ENCODE measurements at places on chromosomes 3 and 15.

GRCh38 chr15:46677491-46677890 is 1039.8 kb upstream of the SEMA6D start:
- DNase-seq = no peak

GRCh38 chr15:68389936-68390817 is 41.8 kb downstream of the ITGA11 start:
- DNase-seq = no peak

- DNase-seq = no peak
These were observed 106.9 kb downstream of the LRRN1 start for GRCh38 chr3:3906171-3906570.

- no peak for DNase-seq
These were observed 9.3 kb downstream of the OXTR start for GRCh38 chr3:8760091-8760490.

GRCh38 chr3:8147711-8148110 is 353.9 kb upstream of the LMCD1 start:
- no peak for DNase-seq

DNA sequence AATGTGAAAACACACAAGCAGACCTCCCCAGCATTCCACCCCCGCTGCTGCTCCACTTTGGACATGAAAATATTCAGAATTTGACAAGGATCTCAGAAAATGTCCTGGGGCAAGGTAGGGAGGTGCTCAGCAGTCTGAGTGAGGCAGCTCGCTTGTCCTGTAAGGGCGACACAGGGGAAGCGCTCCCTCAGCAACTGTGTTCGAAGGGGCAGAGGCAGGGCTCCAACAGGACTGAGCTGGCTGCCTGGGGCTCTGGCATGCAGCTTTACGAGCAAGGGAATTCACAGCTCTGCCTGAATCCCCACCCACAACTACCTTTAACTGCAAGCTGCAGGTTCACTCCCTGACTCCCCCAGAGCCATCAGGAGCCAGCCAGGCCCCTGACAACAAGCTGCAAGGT is 287.0 kb upstream of the LYSMD4 start:
- no peak for DNase-seq

DNA sequence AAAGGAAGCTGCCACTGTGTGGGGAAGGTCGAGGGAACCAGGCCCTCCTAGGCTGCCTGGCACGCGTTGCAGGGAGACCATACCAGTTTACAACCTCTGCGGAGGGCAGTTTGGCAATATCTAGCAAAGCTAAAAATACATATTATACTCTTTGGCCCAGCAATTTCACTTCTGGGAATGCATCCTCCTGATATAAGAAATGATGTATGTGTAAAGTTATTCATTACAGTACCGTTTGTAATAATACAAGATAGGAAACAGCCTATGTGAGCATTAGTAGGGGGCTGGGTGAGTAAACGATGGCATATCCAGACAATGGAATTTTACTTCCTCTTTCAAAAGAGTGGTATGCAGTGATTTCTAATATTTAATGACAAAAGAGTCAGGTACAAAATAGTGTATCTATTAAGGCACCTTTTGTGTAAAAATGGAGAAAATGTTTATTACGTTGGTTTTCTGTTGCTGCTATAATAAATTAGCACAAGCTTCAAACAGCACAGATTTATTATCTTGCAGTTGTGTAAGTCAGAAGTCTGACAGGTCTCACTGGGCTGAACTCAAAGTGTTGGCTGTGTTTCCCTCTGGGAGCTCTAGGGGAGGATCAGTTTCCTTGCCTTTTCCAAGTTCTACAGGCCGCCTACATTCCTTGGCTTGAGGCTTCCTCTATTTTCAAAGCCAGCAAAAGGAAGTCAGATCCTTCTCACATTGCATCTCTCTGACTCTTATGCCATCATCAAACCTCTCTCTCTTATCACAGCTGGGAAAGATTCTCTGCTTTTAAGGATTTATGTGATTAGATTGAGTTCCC is 9.0 kb downstream of the APOD start:
- no peak for DNase-seq

GRCh38 chr3:169965562-169966427 is 812 bp upstream of the SEC62 start:
- DNase-seq = no peak

DNA sequence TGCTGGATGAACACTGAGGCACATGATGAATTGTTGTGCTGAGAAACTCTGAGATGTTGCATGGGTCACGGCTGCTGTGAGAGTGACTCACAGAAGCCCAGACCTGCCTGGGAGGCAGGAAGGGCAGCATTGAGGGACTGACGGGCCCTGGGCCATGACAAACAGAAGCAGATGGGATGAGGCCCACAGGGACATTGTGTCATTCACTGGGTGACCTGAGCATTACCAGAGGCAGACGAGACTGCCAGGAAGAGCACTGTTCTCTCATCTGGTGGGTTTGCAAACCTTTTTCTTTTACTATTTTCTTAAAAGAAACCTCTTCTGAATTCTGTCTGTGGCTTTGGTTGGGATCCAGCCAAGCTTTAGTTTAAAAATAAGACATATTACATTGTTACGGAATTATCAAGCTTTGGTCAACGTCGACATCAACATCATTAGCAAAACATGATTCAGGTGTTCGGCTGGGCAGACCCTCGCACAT is 67.8 kb downstream of the BDH1 start:
- no peak for DNase-seq

DNA sequence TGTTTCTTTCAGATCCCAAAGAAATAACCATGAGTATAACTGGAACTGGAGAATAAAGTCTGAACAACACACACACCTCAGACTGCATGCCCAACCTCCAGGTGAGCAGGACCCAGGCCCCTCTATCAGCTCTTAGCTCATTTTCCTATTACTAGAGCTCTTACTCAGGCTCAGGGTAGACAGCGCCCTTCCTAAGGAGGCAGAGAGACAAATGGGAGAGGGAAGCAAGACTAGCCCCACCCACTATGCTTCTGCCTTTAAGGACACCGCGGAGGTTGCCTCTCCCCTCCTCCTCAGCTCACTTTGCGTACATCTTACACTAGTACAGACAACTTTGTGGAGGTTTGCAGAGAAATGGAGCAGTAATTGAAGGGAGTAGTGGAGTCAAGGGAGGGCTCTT is 44.0 kb upstream of the GLCE start:
- no peak for DNase-seq

DNA sequence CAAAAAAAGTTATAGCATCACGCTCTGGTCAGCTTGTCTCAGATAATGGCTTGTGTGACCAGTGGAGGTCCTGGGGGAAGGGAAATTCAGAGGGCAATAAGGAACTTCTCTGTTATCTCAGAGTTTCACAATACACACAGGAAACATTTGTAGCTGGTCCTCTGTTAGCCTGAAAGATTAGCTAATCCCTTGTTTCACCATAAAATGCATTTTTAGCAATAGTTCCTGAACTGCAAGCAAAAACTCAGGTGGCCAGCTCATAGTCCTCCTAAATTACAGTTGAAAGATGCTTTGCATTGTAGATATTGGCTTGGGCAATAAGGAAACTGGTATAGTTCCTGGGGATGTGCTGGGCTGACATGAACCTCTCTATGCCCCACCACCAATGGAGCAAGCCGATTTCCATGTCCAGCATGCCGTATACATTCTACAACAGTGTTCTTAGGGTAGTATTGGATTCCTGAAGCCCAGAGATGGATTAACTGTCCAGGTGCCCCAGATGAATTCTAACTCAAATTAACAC is 141.5 kb upstream of the TBL1XR1 start:
- DNase-seq = no peak

GRCh38 chr15:48144889-48145288 is 24.1 kb downstream of the SLC24A5 start:
- DNase-seq = no peak

GRCh38 chr15:83971992-83972391 is 263.6 kb upstream of the GOLGA6L4 start:
- no peak for DNase-seq

- peak; percentile 25 for DNase-seq
These were observed 26.1 kb downstream of the TAMM41 start for GRCh38 chr3:11820531-11821041.

DNA sequence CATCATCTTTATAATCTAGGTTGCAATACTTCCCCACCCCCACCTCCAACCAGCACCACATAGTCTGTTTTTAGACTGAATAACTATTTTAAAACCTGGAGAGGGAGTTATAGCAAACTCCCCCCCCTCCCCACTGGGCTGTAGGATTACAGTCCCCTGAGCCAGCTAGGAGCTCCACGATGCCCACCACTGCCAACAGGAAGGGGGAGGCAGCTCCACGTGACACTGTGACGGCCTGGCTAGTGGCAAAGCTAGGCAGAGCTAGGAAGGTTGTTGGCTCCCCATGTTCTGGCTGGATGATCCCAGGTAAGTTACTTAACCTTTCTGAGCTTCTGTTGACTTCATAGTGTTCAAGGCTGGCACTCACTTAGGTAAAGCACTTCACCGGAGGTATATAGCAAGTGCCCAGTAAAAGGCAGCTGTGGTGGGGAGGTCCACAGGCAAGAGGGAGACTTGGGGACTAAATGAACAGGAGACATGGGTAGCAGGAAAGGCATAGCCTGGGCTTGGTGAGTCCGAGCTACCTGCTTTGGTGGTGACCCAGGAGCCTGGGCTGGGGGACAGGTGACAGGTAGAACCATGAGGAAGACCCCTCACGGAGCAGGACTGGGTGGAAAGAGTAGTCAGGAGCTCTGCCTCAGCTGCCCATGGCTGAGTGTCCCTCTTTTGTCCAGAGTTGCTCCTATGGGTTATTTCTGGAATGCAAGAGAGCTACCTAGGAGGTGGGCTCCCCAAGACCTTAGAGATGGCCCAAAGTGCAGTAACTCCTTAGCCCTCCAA is 4.0 kb upstream of the TBC1D21 start:
- DNase-seq = no peak

GRCh38 chr3:144873066-144873465 is 901.4 kb downstream of the DIPK2A start:
- no peak for DNase-seq

GRCh38 chr3:195859061-195859845 is 47.5 kb upstream of the MUC4 start:
- DNase-seq = peak; percentile 81

- DNase-seq = no peak
These were observed 122.5 kb upstream of the SPRED1 start for GRCh38 chr15:38130205-38130567.

DNA sequence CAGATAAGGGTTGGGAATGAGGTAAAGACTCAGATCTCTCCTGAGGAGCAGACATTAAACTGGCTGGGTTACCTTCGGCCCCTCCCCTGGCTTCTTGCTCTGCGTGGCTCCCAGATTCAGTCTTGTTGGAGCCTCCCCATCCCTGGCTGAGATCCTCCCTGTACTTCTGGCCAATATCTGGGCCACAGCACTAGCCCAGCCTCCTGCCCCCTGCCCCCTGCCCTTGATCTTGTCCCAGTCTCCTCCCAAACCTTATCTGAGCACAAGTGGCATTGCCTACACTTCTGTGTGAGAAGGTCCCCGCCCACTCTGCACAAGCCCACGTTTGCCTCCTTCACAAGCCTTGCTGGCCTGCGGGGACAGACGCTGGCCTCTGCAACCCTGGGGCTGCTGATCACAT is 16.8 kb downstream of the PLA2G4F start:
- DNase-seq = no peak

- no peak for DNase-seq
These were observed 71.0 kb downstream of the FILIP1L start for GRCh38 chr3:100043271-100043670.

- no peak for DNase-seq
These were observed 70.9 kb downstream of the IMPG2 start for GRCh38 chr3:101249522-101249921.

DNA sequence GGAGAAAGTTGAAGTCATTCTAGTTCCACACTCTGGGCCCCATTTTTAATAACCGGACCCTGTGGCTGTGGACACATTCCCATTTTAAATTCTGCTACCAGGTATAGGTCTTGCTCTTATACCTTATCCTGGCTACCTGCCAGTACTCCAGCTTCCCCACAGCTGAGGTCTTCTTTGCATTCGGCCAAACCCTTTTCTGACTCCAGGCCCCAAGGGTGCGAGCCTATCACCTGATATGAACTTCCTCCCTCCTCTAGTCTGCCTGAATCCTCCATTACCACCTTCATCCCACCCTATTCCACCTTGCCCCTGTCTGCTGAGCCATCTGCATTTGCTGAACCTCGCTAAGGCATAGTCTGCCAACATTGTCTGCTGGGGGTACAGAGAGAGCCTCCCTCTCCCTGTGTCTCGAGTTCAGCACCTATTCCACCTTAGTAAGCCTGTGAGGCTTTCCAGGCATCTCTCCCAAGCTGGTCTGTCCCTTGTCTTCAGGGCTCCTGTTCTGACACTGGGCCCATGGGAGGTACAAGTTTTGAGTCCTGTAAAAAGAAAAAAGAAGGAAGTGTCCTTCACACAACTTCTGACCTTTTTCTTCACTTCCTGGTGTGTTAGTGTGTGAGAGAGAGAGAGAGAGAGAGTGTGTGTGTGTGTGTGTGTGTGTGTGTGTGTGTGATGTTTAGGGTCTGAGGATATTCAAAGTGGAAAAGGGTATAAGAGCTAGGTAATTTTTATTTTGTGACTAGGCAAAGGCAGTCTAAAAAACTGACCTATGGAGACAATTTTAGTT is 27.0 kb downstream of the PDE8A start:
- no peak for DNase-seq

GRCh38 chr3:132174500-132174899 is 139.7 kb upstream of the CPNE4 start:
- DNase-seq = no peak

GRCh38 chr3:15903164-15903563 is 105.4 kb upstream of the ANKRD28 start:
- no peak for DNase-seq

GRCh38 chr3:88041005-88041404 is 17.8 kb downstream of the CGGBP1 start:
- DNase-seq = no peak

DNA sequence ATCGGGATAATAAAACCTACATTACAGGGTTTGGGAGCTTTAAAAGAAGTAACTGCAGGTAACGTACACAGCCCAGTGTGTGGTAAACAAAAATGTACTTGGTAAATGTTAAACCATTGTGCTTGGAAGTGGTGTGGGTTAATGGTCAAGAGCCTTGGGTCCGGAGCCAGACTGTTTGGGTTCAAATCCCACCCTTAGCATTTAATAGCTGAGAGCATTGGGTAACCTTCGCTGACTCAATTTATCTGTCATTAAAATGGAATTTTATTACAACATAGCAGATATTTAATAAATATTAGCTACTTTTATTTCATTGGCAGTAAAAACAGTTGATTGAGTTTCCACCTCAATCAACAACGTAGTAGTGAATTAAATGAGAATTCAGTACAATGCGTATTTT is 1.5 kb downstream of the FSTL1 start:
- DNase-seq = no peak

GRCh38 chr3:143276592-143276991 is 157.0 kb downstream of the CHST2 start:
- no peak for DNase-seq

DNA sequence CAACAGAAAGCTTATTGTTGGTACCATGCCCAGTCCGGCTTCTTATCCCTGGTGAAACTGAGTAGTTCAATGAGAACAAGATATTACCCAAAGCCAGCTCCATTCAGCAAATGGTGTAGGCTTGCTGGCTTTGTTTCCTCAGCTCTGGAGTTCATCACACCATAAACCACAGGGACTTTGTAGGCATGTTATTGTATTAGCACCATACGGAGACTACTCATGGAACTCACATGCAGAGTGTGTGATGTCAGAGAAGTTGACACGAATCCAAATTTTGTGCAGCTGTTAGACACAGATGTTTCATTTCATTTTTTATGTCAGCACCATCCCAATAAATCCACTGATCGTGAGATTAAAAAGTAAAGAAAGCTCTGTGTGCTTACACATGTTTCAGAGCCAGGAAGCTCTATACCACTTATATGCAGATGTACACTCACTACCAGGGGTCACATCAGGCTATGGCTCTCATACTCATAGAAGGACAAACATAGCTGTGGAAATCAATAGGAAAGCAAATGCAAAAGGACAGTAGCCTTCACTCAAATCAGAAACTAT is 63.4 kb upstream of the LEKR1 start:
- no peak for DNase-seq

- no peak for DNase-seq
These were observed 180.4 kb downstream of the SMAD6 start for GRCh38 chr15:66882251-66883020.
